ENCODE measurements at places on chromosomes 4 and X. TPM values are rescaled to one million over a fixed set of nuclear protein-coding genes. Genes with fewer than 3 reads are reported as not detected.

The HSFX1 gene
- 0.98 TPM for total RNA-seq

The REELD1 gene
- 0.66 TPM for total RNA-seq

The SCML1 gene
- total RNA-seq, result 9.9 TPM

DNA sequence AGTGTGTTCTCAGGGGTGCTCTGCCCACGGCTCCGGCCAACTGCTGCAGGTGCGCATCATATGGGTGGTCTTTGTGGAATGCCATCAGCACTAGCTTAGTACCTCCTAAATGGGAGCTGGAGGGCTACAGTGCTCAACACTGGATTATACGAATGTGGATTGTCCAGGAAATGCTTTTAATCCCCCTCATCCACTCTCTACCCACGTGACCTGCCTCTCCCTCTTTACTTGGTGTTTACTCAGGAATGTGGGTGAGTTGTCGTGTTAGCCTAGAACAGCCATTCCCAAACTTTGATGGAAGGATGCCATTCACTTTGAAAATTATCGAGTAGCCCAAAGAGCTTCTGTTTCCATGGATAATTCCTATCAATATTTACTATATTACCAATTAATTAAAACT is 150.8 kb downstream of the PTTG2 start:
- peaks cover 4% of the 10 kb centered on the region for H3K4me1 ChIP-seq
- no peak overlapping the region for H3K27ac ChIP-seq
- no peak overlapping the region for H3K4me3 ChIP-seq

DNA sequence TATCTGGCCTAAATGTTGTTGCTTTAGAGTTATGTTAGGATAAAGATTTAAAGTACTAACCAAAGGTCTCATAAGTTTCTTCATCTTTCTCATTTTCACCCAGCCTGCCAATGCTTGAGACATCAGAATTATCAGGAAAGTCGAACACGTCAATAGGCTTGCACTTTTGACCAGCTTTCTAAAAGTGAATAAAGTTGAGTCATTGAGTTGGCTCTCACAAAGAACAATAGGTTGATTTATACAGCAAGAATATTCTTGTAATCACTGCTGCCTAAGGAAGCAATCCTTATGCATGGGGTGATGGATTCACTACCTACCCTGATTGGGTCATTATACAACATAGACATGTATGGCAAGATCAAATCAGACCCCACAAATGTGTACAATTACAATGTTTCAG is 5.0 kb downstream of the CENPU start:
- no peak for DNase-seq
- peaks cover 4% of the 10 kb centered on the region for H3K4me1 ChIP-seq

GRCh38 chrX:46628460-46629371 is 55.2 kb downstream of the CHST7 start:
- H3K27ac ChIP-seq, result no peak overlapping the region
- no peaks in the 10 kb centered on the region for H3K4me1 ChIP-seq
- no peak for DNase-seq
- no peak overlapping the region for H3K4me3 ChIP-seq
- no peaks in the 10 kb centered on the region for H3K27me3 ChIP-seq

- DNase-seq, result peak; percentile 54
- H3K36me3 ChIP-seq, result no peaks in the 10 kb centered on the region
- H3K4me1 ChIP-seq, result peaks cover 9% of the 10 kb centered on the region
- no peak overlapping the region for H3K4me3 ChIP-seq
- no peaks in the 10 kb centered on the region for H3K27me3 ChIP-seq
These were observed 47.2 kb downstream of the GBA3 start for GRCh38 chr4:22739968-22740367.

GRCh38 chrX:153877571-153878261 is 8.3 kb downstream of the L1CAM start:
- no peaks in the 10 kb centered on the region for H3K4me1 ChIP-seq
- no peak overlapping the region for H3K4me3 ChIP-seq

DNA sequence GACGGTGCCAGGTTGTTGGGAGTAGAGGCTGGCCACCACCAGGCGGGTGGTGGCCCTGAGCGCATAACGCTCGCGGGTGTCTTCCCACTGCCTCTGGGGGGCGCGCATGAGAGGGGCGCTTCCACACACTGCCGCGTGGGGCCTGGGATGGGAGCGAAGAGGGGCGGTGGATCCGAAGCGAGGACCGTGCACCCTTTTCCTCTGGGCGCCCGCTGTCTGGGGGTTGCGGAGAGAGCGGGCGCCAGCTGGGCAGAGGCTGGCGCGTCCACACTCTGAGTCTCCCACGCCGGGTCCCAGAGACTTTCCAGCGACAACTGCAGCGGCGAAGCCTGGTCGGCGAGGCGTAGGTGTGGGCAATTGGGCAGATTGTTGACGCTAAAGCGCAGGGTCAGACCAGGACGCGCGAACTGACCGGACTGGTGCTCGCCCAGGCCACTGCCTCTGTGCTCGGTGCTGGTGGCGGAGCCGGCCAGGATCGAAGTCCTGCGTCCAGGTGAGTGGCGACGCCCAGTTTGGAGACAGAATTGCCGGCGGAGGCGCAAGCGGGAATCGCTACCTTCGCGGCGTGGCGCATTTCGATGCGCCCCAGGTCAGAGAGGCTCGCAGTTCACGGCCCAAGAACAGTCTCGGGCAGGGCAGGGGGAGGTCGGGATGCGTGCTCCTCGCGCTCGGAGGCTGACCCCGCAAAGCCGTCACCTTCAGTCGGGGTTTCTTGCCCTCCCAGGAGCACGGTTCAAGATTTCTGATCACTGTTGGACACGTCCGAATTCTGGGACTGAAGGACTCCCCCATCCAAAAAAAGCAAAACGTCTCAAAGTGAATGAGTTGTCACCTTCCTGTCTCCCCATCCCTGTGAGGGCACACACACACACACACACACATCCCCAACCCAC is 2.6 kb upstream of the HMX1 start:
- peaks cover 72% of the 10 kb centered on the region for H3K27me3 ChIP-seq
- H3K4me1 ChIP-seq, result no peaks in the 10 kb centered on the region
- H3K4me3 ChIP-seq, result no peak overlapping the region
- H3K36me3 ChIP-seq, result no peaks in the 10 kb centered on the region
- no peak for DNase-seq

GRCh38 chr4:13543839-13544605 is at the start of gene NKX3-2:
Gene NKX3-2, minus strand, starts transcription at chr4:13544508. Its CDS starts 94 bp downstream, at chr4:13544414.
- H3K36me3 ChIP-seq, result no peaks in the 10 kb centered on the region
- peaks cover 73% of the 10 kb centered on the region for H3K27me3 ChIP-seq
- peak; percentile 70 for DNase-seq
